ENCODE measurements at places on chromosomes 5 and 9.
A peak's percentile ranks its signal among the peaks of the same experiment; 100 is the strongest.

- DNase-seq: no peak
Observed at GRCh38 chr5:100270023-100270771, 265.0 kb upstream of the FAM174A start.

- DNase-seq: no peak
Observed at GRCh38 chr5:156991714-156992113, 28.7 kb upstream of the TIMD4 start.

DNA sequence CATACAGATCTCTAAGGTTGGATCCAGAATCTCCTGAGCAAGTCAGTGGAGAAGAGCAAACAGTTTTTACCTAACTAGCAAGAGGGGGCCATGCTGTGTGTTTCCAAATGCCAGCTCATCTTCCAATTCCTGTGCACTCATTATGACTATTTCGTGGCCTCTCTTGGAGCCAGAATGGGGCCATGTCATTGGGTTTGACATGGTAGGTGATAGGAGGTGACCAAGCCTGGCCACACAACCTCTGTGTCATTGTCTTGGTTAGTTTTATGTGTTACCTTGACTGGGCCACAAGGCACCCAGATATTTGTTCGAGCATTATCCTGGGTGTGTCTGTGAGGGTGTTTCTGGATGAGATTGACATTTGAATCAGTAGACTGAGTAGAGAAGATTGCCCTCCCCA lies 206.2 kb downstream of the HSPA4 start:
- DNase-seq: no peak

DNA sequence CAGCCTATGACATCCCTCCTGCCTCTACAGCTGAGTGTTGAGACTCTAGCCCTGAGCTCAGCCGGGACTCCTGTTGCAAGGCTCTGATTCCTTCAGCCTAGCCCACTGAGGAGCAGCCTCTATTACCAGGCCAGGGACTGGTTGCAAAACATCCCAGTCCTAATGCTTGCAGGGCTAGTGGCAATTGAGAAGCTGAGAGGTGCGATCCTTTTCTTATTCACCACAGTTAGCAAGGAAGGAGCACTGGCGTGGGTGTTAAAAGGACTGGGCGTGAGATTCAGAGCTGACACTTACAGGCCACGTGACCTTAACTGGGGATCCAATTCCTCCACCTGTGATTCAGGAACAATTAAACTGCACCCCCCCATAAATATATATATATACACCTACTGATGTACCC lies 58.8 kb downstream of the GARNL3 start:
- DNase-seq: no peak

DNA sequence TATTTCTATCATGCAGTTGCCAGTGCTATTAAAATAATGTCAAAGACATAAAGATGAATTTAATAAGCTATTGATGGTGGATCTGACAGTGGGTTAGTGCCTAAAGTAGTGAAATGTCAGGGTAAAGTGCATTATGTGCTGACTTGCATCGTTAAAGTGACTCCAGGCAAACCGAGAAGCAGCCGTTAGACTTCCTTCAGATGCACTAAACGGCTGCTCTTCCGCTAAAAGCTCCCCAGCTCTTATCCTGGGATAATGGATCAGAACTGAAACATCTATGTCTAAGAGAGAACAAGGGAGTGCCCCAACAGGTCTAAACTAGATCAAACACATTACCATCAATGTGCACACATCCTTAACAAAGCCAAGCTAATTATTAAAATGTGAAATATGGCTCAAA lies 468.2 kb downstream of the NTRK2 start:
- DNase-seq: no peak

DNA sequence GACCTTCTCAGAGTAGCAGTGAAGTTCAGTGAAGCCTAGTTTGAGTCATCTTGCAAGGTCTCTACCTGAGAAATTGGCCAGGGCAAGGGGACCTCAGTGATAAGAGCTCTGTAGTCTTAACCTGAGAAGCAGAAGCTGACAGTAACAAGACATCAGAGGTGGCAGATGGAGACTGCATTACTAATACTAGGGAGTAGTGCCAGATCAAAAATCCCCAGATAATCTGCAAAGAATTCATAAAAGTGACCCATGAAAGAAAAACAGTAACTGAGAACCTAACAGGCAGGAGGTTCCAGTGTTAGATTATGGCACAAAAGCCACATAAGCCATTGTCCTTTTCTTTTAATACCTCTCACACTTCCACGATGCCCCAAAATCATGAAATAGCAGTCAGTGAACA lies 175.5 kb downstream of the MUSK start:
- no peak for DNase-seq

GRCh38 chr9:110255463-110256379 lies 586 bp downstream of the TXN start:
- DNase-seq: peak; percentile 58

DNA sequence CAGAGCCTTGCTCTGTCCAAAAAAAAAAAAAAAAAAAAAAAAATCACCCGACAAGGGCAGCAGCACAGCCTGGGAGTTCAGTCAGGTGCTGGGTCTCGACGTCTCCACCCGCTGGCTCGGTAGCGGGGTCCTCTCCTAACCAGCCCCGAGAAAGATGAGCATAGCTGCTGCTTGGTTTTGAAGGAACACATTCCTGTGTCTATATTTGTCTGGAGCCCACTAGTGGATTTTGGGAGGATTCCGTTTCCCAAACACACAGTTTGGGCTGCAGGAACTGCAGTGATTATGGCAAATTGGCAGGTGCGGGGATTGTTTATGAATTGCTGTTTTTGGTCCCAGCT lies 1.2 kb downstream of the OTULINL start:
- no peak for DNase-seq

DNA sequence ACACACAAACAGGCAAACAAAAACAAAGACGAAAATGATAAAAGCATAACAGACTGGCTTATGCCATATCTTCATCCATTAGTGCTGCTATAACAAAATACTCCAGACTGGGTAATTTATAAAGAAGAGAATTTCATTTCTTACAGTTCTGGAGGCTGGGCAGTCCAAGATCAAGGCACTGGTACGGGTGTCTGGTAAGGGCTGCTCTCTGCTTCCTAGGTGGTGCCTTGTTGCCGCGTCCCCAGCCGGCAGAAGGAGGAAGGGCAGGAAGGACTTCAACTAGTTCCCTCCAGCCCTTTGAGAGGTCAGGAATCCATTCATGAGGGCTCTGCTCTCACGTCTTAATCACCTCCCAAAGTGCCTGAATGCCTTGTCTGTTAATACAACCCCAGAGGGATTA lies 122.6 kb downstream of the BOD1 start:
- DNase-seq: no peak

DNA sequence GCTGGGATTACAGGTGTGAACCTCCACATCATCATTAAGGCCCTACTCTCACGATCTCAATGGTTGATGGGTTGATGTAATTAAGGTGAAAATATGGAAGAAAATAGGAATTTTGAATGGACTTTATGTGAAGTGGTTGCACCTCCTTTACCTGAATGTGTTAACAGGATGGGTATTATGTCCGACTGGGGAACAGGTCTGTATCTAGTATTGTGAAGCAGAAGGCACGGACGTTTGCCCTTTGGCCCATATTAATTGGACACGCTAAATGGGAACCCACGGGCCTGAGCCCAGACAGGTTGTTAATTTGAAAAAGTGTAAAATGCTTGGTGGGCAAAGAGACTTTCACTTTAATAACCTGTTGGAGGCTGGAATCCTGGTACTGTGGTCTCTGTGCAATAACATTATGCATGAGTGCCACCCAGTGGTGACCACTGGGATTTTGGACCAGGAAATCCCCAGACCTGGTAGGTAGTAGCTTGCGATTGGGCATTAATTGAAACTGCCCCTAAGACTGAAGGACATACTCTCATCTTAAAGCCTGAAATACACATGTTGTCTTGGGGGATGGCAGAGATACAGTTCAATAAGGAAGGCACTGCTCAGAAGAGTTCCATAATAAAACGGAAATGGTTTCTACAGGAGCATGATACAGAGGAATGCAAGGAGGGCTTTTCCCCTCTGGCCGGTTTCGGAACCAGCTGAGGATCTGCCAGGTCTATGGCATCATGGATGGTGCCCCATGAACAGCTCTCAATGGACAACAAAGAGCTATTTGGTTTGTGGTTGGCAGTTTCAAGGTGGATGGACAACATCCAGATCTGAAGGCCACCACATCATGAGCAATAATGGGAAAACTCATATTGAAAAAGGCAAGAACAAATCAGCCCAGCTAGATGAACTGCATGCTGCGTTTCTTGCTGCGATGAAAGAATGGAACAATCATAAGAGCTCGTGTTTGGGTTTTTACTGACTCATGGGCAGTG lies 26.2 kb upstream of the BICD2 start:
- peak; percentile 63 for DNase-seq
